ENCODE measurements at places on chromosomes 4 and X.

GRCh38 chr4:84490663-84491062 is 8.4 kb downstream of the NKX6-1 start:
- DNase-seq: no peak

DNA sequence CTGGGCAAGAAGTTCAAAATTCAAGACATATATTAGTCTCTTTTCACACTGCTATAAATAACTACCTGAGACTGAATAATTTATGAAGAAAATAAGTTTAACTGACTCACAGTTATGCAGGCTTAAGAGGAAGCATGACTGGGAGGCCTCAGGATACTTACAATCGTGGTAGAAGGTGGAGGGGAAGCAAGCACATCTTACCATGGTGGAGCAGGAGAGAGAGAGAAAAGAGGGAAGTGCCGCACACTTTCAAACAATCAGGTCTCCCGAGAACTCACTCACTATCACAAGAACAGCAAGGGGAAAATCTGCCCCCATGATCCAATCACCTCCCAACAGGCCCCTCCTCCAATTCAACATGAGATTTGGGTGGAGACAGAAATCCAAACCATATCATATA is 273.3 kb upstream of the RASGEF1B start:
- DNase-seq: no peak

- no peak for DNase-seq
Observed at GRCh38 chr4:183934761-183935160, 29.7 kb downstream of the STOX2 start.

DNA sequence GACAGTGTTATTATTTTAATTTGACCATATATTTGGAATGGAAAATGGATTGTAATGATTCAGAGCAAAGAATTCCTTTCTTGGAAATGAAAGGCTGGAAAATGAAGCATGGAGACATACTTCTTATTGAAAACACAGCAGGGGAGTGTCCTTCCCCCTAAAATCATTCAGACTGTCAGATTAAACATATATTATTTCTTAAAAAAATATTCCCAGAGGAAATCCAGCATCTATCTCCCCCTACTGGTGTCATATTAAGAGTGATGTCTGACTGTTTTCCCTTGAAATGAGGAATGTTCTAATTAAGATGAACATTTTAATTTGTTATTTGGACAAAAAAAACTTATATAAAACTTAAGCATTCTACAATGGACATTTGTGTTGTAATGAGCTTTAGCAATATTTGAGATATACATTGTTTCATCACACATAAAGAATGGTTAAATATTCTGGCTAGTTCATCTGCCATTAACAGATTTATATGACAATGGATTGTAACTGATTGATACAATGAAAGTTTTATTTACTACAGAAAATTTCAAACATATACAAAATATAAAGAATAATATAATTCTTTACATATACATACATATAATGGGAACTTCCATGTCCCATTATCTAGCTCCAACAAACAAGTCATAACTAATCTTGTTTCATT is 264.6 kb downstream of the SPRY1 start:
- DNase-seq: no peak

DNA sequence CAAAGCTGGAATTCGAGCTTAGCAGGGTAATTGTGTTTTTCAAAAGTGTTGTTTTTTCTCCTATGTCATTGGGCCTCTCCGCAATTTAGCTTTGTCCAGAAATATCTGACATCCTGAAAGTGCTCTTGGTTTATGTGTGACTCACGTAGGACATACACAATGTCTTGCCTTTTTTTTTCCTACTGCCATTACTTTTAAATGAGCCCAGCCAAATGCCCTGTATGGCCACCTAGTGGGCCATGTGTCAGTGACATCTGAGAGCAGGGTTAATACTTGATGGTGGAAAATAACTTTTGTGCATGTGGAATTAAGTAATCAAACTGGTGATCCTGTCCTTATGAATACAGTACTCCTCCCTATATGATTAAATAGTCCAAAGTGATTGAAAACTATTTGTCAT is 1411.1 kb upstream of the TENM3 start:
- no peak for DNase-seq

GRCh38 chrX:72346302-72346949 is 40.7 kb upstream of the CITED1 start:
- no peak for DNase-seq

DNA sequence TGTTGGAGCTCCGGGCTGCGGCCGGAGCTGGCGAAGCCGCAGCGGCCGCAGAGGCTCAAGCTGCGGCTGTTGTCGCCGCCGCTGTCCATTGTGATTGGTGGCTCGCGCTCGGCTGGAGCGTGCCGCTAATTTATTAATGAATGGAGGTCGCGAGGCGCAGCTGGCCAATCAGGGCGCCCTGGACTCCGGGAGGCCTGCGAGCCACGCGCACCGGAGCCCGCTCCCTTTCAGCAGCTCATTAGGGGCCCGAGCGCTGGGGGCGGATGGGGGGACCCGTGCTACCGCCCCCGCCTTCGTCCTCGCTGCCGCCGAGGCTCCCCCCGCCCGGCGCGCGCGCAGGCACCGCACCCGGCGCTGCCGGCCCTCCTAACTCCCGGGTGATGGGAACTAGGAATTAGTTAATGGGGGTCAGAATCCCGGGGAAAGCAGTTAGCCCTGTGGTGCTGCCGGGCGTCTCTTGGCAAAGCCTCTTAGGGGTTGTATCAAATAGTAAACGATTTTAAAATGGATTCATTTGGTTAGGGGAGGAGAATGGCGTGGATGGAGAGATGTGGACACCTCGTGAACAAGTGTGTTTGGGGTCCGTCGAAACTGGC is 589 bp upstream of the NEUROG2 start:
- no peak for DNase-seq

DNA sequence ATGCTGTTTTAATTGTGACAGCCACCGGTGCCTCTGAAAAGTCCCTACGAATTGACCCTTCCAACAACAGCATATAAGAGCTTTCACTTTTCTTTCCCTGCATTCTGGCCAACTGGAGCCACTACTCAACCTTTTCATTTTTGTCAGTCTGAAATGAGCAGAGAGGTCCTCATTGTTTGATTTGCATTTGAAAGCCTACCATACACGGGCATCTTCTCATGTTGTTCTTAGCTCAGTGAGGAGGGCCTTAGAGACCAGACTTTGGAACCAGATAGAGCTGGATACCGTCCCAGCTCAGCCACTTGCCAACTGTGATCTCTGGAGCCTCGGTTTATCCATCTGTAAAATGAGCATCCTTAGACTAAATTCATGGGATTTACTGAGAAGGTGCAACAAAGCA is 16.9 kb upstream of the TMSB4X start:
- peak; percentile 51 for DNase-seq

DNA sequence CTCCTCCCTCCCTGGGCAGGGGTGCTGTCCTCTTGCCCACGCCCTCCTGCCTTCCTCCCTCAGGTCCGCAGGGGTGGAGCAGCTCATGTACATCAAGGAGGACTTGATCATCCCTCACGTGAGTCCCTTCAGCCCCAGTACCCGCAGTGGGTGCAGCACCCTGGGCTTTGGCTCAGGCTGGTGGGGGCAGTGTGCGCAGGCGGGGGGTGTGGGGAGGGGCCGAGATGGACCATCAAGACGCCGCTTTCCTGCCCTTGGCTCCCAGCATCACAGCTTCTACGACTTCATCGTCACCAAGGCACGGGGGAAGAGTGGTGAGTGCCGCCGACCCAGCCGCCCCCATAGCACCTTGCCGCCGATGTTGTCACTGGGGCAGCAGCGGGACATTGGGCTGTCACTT is 5.7 kb downstream of the FAM50A start:
- DNase-seq: no peak
